ENCODE measurements at places on chromosomes 16 and 17. TPM values are rescaled to one million over a fixed set of nuclear protein-coding genes. Genes with fewer than 3 reads are reported as not detected.

The CACNG1 gene
- total RNA-seq: not detected

The CCL17 gene
- total RNA-seq: not detected

The KRT34 gene
- 0.41 TPM for total RNA-seq

The CRYBA1 gene
- total RNA-seq: not detected

The WNK4 gene
- total RNA-seq: 1.1 TPM

The ASGR1 gene
- 1.0 TPM for total RNA-seq

The TEX19 gene
- 0.39 TPM for total RNA-seq

The IRX6 gene
- total RNA-seq: not detected

The TNS4 gene
- 254 TPM for total RNA-seq

The DCAF7 gene
- 67.2 TPM for total RNA-seq

The ABAT gene
- total RNA-seq: 0.35 TPM

The GLP2R gene
- 7.5 TPM for total RNA-seq

The MYH2 gene
- total RNA-seq: not detected

The PRAC1 gene
- total RNA-seq: not detected

The CHRNE gene
- total RNA-seq: 0.10 TPM

The LPO gene
- total RNA-seq: not detected

The LRRC37A gene
- total RNA-seq: 0.79 TPM

The SMPD3 gene
- total RNA-seq: 0.19 TPM
